ENCODE measurements at places on chromosomes 5 and 9.

DNA sequence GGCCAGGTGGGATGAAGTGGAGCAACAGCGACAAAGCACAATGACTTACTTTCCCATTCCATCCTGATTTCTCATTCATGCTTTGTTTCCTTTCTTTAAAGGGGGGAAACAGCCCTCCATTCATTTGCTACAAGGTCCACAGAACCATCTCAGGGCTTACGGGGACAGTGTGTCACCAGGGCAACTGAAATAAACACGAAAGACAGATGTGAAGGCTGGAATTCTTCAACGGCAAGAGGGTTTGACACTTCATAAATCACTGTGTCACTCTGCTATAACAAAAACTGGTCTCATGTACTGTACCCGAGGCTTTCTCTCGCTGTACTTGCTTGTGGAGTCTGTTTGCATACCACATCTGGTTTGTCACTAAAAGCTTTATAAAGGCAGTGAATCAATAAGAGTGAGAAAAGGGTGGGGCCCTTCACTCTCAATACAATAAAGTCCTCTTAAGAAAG, 150.8 kb downstream of the EFNA5 start:
- no peak for DNase-seq

GRCh38 chr9:123401879-123402513, 46.0 kb downstream of the CRB2 start:
- DNase-seq: no peak

GRCh38 chr5:122559676-122560075, 215.2 kb upstream of the SNX2 start:
- DNase-seq: no peak

GRCh38 chr5:7540736-7541485, 145.0 kb downstream of the ADCY2 start:
- no peak for DNase-seq

DNA sequence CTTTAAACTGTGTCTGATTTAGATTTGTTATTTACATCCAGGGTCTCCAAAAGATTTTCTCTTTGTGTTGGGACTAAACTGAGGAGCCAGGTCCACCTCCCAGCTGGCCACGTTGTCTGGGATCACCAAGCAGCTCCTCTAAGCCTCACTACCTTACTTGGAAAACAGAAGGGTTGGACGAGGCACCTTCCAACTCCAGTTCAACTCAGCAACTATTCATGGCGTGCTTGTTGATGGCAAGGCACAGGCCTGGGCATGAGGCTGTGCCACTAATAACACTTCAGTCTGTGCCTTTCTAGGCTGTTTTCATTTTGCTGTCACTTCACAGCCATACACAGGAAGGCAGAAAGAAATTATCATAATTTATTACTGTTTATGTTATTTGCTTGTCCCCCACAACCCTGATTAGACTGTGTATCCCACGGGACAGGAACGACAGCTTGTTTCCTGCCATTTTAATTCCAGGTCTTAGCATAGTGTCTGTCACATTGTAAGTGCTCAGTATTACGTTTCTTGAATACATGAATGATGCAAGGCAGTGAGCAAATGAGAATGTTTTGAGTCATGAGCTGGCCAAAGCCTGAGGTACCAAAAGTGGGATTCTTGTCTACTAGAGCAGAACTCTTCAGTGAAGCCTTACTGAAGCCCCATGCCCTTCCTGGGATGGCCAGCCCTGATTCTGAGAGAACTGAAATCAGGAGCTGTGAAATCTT, 125.8 kb downstream of the GALNT10 start:
- DNase-seq: no peak

- no peak for DNase-seq
Measured at GRCh38 chr5:10860196-10860543, 99.1 kb upstream of the DAP start.

All from left lobe of liver (tissue), 2 donors.